GOT3 (cell line): ENCODE measurements at places on chromosomes 2 and 18.

DNA sequence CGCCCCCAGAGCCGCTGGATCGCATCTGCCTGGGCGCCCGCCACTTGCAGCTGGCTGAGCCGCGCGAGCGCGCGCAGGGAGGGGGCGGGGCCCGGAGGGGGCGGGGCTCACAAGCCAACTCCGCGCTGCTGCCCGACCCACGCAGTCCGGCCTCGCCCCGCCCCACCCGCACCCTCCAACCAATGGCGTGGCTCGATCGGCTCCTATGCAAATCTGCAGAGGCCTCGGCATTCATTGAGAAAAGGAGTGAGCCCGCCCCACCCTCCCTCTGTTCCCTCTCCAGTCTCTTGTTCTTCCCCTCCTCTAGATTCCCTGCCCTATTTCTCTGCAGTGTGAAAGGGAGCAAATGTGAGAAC, at the start of gene ALK:
ALK (minus strand) TSS at position 27 of the 356 bp plus-strand sequence. CDS start 927 bp downstream, outside the sequence.
- DNase-seq, result peak; percentile 8

GRCh38 chr2:138499684-138500083, 1.9 kb upstream of the SPOPL start:
- DNase-seq, result no peak

- no peak for DNase-seq
These were observed 87.2 kb downstream of the SMAD7 start for GRCh38 chr18:48863432-48864065.

DNA sequence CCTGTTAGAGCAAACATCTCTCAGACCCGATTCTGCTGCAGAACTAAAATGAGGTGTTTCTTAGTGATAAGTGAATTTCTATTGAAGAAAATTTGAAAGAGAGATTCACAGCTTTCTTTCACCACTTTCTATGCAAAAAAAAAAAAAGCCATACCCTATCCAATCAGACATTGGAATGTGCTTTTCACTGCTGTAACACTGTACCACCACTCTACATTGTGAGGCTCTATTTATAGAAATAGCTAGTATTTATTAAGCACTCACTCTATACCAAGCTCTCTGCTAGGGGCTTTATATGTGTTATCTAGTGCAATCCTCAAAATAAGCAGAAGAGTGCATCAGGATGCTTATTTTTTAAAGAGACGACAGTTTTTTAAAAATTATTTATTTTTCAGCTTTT, 580.6 kb upstream of the VRK2 start:
- DNase-seq, result no peak

- no peak for DNase-seq
These were observed 70.3 kb upstream of the NCK2 start for GRCh38 chr2:105674401-105674800.
